Adipocyte (in vitro differentiated cells): ENCODE measurements at places on chromosomes 5 and 9.

DNA sequence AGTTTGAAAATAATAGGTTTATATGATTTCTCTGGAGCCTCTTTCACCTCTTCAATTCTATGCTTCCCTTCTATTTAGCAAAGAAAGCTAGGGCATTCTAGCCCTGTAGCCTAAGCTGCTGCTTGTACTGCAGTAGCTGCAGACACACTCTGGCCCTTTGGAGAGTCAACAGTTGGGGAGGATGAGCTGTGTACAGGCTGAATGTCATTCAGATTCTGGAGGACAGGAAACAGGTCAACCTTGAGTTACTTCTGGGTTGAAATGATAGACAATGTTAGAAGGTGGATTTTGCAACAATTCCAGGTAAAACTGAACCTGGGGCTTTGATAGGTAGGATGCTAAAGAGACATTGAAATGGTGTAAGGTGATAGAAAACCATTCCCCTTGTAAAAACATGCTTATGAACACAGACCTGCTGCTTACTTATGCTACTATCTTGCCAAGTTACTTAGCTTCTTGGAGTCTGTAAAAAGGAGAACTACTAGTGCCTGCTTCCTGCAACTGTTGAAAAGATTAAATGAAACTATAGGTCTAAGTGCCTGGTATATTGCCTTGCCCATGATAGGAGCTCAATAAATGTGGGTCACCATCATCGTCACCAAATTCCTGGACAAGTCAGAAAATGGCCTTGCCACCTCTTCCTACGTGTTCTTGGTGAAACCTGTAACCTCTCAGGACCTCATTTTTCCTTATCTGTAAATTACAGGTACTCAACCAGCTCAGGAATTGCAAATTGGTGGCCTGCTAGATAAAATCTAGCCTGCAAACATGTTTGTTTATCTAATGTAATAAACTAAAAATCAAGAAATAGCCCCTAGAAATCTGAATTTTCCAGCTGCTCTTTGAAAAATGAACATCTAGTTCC is 83.7 kb downstream of the GALNT10 start:
- DNase-seq: no peak

DNA sequence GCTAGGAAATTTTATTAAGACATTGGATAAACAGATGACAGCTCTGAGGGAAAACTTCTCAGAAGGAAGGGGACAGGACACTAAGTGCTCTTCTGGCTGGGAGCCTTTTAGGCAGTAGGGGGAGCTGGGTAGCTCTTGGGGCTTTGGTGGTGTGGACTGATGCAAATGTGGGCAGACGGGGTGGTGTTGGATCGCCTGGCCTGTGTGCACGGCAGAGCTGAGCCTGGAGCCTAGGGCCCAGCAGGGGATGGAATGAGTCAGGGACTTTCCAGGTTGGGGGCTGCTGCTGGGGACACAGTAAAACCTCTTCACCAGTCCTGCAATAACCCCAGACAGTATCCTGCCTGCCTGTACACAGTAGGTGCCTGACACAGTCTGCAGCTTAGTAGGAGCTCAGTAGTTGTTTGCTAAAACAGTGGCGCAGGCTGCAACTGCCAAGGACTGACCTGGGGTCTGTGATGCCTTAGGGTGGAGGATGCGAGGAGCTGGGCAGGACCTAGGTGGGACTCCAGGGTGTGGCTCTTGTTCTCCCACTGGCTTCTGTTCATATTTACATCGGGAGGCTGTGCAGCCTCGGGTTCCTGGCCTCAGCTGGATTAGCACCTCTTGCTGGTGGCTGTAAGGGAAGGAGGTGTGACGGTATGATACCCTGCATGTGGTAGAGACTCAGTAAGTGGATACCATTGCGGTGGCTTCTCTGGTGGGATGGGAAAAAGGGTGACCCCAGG is 83.8 kb downstream of the DAB2IP start:
- peak; percentile 55 for DNase-seq

DNA sequence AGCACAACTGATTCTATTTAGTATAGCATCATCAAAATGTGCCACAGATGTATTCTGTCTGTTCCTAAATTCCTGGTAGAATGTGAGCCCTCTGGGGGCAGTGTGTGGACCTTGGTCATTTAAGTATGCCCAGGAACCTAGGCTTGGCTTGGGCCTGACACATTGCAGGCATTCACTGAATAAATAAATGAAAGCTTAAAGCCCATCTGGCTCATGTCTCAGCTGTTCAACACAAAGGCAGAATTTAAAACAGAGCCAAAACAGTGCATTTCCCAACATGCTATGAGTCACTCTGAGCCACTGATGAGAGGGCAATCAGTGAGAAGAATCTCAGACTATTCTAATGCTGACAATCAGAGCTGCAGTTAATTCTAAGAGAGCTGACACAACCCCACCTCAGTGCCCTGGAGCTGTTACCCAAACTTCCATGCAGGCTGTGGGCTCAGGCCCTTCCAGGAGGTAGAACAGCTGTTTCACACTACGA is 8.1 kb downstream of the FAM193B start:
- peak; percentile 98 for DNase-seq

GRCh38 chr5:142551338-142552067 is 134.4 kb downstream of the FGF1 start:
- DNase-seq: no peak

DNA sequence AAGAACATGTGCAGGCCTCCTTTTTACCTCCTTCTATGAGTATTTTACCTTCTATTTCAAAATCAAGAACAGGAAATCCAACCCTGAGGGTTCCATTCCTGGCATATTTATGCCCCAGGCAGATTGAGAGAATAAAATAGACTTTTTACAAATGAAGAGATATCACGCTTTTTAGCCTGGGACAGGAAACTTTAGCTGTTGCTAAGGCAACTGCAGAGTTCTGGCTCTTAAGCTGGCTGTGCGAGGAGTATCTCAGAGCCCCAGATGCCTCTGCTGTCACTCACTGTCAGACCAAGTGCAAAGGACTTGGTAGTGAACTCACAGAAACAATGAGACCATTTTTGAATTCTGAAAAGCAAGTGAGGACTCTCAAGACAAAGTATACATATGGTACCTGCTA is 69.5 kb upstream of the HSPB3 start:
- DNase-seq: peak; percentile 38

- DNase-seq: no peak
Observed at GRCh38 chr5:88388476-88389337, 120.1 kb upstream of the TMEM161B start.

GRCh38 chr5:102625468-102625867 is 126.7 kb upstream of the SLCO6A1 start:
- peak; percentile 22 for DNase-seq

GRCh38 chr9:135525241-135526088 is 4.2 kb downstream of the LCN1 start:
- no peak for DNase-seq

DNA sequence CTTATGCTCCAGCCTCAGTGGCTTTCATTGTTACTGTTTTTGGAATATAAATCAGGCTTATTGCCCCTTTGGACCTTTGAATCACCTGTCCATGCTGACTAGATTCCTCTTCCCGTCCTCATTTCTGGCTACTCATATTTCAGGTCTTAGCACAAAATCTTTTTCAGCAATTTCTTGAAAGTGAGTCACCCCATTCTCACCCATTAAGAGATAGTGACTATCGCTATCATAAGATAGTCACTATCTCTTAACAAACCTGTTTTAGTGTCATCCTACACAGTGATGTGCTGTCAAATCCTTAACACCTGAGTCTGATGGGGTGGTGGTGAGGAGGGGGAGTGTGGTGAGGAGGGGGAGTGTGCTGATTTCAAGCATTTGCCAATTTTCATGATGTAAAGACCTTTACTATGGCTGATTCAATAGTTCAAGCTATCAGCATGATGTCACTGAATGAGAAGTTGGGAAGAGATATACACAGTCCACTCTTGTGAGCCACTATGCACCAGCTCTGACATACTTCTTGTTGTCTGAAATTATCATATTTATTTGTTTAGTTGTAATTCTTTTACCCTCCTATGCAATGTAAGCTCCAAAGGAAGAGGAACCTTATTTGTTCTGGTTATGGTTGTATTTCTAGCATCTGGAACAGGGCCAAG is 95.3 kb downstream of the GRIA1 start:
- DNase-seq: no peak

DNA sequence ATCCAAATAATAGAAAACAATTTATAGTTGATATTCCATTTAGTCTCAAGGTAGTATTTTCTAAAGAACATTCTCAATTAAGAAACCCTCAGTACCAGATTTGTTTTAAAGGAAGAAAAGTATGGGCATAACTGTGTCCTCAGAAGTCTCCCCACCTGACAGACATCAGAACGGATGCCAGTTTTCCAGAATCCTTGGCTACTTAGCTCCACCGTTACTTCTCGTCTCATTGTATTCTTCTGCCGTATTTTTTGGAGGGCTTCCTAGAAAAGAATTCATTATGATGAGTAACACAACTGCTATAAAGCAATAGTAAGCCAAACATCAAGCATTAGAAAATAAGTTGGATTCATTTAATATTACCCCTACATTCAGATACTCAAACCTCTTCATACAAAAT is 67.8 kb downstream of the DROSHA start:
- DNase-seq: no peak

GRCh38 chr5:147098233-147098790 is 136.5 kb upstream of the STK32A start:
- DNase-seq: peak; percentile 59

- DNase-seq: no peak
Observed at GRCh38 chr5:120546922-120547321, 82.8 kb downstream of the PRR16 start.

GRCh38 chr5:163916376-163916775 is 411.0 kb downstream of the MAT2B start:
- DNase-seq: no peak

- peak; percentile 48 for DNase-seq
Observed at GRCh38 chr5:110063640-110064602, 374.2 kb downstream of the MAN2A1 start.

GRCh38 chr5:3715062-3715461 is 119.4 kb downstream of the IRX1 start:
- DNase-seq: no peak

DNA sequence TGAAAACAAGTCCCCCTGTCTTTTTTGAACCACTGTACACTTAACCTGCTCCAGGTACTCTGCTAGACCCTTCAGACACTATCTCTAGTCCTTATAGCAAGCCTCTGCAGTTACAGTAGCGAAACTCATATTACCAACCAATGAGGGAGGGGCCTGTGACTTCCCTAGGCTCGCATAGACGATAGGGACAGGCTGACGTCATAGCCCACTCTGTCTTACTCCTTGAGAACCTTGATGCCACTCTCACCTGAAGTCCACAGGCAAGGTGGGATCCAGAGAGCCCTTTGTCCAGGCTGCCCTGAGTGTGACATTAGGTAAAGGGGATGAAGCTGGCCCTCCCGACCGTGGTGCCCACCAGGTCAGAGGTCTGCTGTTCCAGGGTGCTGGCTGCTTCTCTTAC is 65.3 kb downstream of the ACTBL2 start:
- no peak for DNase-seq

GRCh38 chr9:720239-720881 is 121.1 kb upstream of the DMRT1 start:
- no peak for DNase-seq

DNA sequence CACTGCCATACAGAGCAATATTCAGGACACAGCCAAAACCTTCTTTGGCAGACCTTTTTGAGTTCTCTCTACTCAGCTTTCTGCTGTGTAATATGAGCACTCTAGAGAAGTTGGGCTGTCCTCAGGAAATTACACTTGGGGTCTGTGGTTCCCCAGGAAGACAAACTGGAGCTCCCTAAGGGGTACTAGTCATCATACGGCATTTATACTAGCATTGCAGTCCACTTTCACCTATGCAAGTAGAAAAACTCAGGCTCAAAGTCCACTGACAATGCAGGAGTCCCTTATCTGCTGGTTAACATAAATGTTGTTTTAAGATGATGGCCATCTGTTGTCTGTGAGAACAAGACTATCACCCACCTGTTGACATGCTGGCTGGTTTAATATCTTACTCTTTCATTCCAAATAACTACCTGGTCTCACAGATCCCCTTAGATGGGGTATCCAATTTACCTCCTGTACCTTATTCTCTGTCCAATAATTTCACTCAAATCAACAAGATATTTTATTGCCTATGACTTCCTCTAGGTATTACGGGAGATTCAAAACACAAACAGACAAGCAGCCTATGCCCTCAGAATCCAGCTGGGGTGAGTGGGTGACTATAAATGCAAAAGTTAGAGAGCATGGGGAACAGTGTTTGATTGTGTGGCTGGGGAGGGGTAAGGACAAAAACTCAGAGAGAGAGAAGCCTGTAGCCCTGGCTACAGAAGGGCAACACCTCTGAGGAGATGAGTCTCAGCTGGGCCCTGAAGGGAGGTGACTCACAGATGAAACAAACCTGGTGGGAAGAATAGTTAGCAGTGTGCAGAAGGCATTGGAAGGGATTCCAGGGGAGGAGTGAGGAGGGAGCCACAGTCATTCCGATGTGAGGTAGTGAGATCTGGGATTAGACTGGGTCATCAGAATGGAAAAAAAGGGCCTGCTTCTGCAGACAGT is 10.2 kb downstream of the DOCK8 start:
- no peak for DNase-seq

GRCh38 chr5:29795096-29795652 is 1398.3 kb upstream of the CDH6 start:
- DNase-seq: peak; percentile 6

- no peak for DNase-seq
Observed at GRCh38 chr9:112489876-112490666, 3.4 kb downstream of the KIAA1958 start.

GRCh38 chr9:105484226-105484625 is 36.4 kb downstream of the FSD1L start:
- no peak for DNase-seq

DNA sequence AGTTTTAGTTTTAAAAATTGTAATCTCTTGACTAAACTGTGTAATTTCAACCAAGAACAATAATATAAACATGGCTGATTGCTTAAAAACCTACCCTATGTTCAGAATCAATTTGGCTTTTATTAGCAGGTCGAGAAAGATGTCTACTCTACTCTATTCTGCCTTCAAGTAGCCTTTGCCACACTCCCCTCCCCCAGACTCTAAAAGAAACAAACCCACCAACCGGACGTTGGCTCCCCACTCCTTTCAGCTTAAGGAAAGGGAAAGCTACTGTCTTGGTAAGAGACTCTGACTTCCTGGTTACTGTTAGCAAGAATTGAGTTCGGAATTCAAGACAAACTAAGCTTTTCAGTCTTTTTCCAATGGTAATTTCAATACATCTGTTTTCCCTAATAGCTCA is 46.7 kb downstream of the TNFAIP8 start:
- no peak for DNase-seq
